ENCODE measurements at places on chromosomes 7 and 10.

- DNase-seq = no peak
Observed at GRCh38 chr7:75869776-75870379, 9.0 kb upstream of the RHBDD2 start.

DNA sequence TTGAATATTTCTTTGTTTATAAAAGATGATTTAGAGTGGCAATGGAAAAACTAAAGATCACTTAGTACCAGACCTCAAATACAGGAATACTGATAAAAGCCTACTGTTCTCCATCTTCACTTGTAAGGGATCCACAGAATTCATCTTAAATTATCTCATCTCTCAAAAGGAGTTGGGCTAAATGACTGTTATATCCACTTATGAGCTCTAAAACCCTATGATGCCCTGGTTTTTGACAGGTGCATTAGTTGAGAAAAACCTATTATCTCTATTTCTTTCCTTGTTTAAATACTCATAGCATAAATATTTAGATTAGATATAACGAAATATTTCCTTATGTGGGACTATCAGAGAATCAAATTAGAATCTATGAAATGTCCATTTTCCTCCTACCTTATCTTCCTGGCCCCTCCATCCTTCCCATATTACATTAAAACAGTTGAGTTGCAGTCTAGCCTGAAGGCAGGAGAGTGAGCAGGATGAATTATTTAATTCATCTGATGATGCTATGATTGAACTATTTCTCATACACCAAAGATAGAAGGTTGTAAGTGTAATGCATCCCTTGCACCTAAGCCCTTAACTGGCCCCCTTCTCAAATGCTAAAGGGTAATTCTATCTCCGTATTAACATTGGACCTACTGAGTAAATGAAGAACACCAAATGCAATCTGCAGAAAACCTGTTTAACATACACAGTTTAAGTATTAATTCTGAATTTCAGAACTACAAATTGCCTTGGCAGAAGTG is 29.7 kb downstream of the PPP3CB start:
- DNase-seq = no peak

DNA sequence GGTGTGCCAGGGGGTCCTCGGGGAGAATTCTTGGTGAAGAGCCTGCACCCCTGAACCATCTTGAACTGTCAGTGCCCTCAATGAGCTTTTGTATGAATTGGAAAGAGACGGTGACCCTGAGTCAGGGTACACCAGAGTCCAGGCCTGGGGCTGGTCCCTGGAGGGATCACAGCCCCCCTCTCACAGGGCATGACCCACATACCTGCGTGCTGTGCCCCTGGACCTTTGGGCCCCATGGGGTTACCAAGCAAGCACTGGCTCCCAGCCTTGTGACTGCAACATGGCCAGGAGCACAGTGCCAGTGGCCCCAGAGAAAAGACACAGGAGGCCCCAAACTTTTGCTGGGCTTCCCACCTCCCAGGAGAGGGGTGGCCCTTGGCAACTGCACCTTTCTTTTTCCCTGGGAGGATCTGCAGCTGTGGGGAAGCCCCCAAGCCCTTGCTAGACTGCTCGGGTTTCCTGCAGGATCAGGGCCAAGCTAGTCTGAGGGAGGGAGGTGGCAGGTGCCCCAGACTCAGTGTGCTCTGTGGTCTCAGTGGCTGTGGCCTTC is 153.5 kb downstream of the ZNF248 start:
- DNase-seq = no peak

- DNase-seq = no peak
Observed at GRCh38 chr7:91759205-91759863, 121.2 kb downstream of the MTERF1 start.

- DNase-seq = no peak
Observed at GRCh38 chr10:97707134-97707861, 6.2 kb upstream of the MARVELD1 start.

GRCh38 chr10:62127975-62128374 is 140.7 kb downstream of the RTKN2 start:
- DNase-seq = no peak

DNA sequence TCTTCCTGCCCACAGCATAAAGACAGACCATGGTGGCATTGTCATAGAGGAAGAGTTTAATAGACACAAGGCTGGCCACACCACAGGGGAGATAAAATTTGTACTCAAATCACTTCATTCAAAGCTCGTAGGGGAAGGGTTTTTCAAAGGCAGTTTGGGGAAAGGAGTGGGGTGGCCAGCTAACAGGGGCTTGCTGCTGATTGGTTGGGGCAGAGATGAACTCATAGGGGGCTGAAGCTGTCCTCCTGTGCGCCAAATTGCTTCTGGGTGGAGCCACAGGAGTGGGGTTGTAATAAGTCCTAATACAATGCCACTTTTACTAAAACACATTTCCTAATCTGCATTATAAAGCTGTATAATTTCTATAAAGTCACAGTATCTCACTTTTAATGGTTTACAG is 22.5 kb downstream of the PDZD8 start:
- no peak for DNase-seq
